Melanocyte of skin (primary cell): ENCODE measurements at places on chromosomes 3 and 15. TPM values are rescaled to one million over a fixed set of nuclear protein-coding genes. Genes with fewer than 3 reads are reported as not detected.

The LINGO1 gene
- total RNA-seq: 4.7 and 8.3 TPM in 2 replicates

The TRH gene
- total RNA-seq: not detected in 2 replicates

The CAMP gene
- total RNA-seq: not detected in 2 replicates

The COLQ gene
- total RNA-seq: 1.8 and 2.1 TPM in 2 replicates

The CYP1A2 gene
- not detected in 2 replicates for total RNA-seq

The SMCO1 gene
- not detected in 2 replicates for total RNA-seq

The LRRK1 gene
- 8.6 and 14.9 TPM in 2 replicates for total RNA-seq

The NGRN gene
- 50.5 and 50.6 TPM in 2 replicates for total RNA-seq

The CMTM8 gene
- total RNA-seq: 0.33 and 1.9 TPM in 2 replicates

The CLDN11 gene
- total RNA-seq: 0.69 and 2.2 TPM in 2 replicates

The FANCD2OS gene
- not detected in 2 replicates for total RNA-seq

The FOXB1 gene
- total RNA-seq: not detected in 2 replicates

The POC1A gene
- total RNA-seq: 14.7 and 16.3 TPM in 2 replicates

The BNC1 gene
- 1.1 and 1.4 TPM in 2 replicates for total RNA-seq

The MYZAP gene
- total RNA-seq: not detected in 2 replicates

The MUSTN1 gene
- 0.33 TPM in 1 of 2 replicates, not detected in the other for total RNA-seq

The PAQR9 gene
- total RNA-seq: not detected in 2 replicates

The SMAD6 gene
- total RNA-seq: 0.69 and 1.8 TPM in 2 replicates

The RHCG gene
- 0.15 TPM in 1 of 2 replicates, not detected in the other for total RNA-seq

The ZCWPW2 gene
- 0.69 and 0.73 TPM in 2 replicates for total RNA-seq

The TRIM59 gene
- 4.8 and 9.5 TPM in 2 replicates for total RNA-seq

The SNX22 gene
- total RNA-seq: under 0.01 TPM in 1 of 2 replicates, not detected in the other

The MOBP gene
- total RNA-seq: under 0.01 TPM in 1 of 2 replicates, not detected in the other

The ALS2CL gene
- 4.0 and 4.5 TPM in 2 replicates for total RNA-seq

The CIP2A gene
- 41.2 and 45.0 TPM in 2 replicates for total RNA-seq

The FAN1 gene
- 12.7 and 21.4 TPM in 2 replicates for total RNA-seq

The FAM81A gene
- 1.2 and 2.3 TPM in 2 replicates for total RNA-seq

The AQR gene
- total RNA-seq: 23.0 and 33.2 TPM in 2 replicates

The GOLGA8S gene
- not detected in 2 replicates for total RNA-seq

The CD86 gene
- total RNA-seq: not detected in 2 replicates

The UCN2 gene
- 22.5 and 62.3 TPM in 2 replicates for total RNA-seq

The AMIGO3 gene
- total RNA-seq: 0.33 and 1.1 TPM in 2 replicates

The GOLGA6B gene
- total RNA-seq: under 0.01 TPM in 1 of 2 replicates, not detected in the other

The DOCK3 gene
- under 0.01 TPM in 2 replicates for total RNA-seq

The C3orf80 gene
- total RNA-seq: under 0.01 TPM in 1 of 2 replicates, not detected in the other

The GOLGA6L4 gene
- total RNA-seq: 0.73 and 1.0 TPM in 2 replicates

The GABRB3 gene
- total RNA-seq: 1.0 and 2.2 TPM in 2 replicates

The SIDT1 gene
- under 0.01 TPM in 2 replicates for total RNA-seq

The CHDH gene
- 0.33 and 1.1 TPM in 2 replicates for total RNA-seq

The BSN gene
- total RNA-seq: under 0.01 and 0.36 TPM in 2 replicates

The RPP25 gene
- total RNA-seq: 29.6 and 31.3 TPM in 2 replicates

The ZNF502 gene
- total RNA-seq: 2.1 and 2.9 TPM in 2 replicates

The GABRG3 gene
- total RNA-seq: 4.5 and 28.7 TPM in 2 replicates

The FGD5 gene
- not detected in 2 replicates for total RNA-seq

The EBLN2 gene
- total RNA-seq: 5.0 and 9.1 TPM in 2 replicates

The PARP15 gene
- total RNA-seq: 0.34 and 1.1 TPM in 2 replicates

The CCRL2 gene
- 0.33 TPM in 1 of 2 replicates, not detected in the other for total RNA-seq
